ENCODE measurements at places on chromosomes 2 and 18.

DNA sequence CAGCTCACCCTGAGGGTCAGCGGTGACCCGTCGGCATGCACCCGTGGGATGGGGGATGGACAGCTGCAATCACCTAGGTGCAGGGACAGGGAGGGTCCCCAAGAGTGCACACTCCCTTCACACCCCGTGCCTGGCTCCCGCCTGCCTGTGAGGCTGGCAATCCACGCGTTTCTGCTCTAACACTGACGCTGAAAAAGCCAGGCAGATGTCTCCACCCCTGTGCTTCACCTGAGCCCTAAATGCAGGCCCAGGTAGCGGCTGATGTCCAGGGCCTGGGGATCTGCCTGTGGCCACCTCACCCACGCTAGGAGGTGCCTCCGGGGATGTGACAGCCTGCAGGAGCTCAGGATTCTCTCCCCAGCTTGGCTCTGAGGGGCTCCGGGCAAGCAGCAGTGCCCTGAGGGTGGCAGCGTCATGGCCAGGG, 212.0 kb upstream of the SALL3 start:
- DNase-seq = no peak

DNA sequence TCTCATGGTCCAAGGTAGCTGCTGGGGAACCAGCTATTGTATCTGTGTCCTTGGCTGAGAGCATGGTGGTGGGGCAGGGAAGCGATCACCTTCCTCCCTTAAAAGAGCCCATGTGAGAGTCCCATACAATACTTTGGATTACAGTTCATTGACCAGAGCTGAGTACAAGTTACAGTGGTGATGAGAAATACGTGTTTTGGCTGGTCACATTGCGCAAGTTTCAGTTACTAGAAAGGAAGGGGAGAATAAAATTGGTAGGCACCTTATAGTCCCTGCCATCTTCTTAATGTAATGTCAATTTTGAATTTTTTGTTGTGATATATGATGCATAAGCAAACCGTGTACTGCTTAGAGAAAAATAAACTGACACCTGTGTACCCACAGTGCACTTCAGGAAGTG, 67.7 kb downstream of the ZNF407 start:
- DNase-seq = no peak

DNA sequence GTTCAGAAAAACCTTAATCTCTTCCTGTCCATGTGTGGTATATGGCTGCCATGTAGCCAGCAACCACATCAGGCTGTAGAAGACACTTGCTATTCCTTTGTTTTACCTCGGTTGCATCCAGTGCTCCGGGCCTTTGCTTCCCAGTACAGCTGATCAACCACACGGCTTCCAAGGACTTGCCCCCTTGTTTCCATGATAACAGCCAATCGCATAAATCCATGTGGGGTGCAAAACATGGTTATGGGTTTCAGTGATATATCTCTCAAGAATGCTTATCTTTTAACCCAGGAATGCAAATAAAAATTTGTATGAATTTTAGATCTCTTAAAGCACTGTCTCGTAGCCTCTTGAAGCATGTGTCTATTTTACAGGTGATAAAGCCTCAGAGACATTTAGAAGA, 118.3 kb downstream of the MGAT5 start:
- no peak for DNase-seq

DNA sequence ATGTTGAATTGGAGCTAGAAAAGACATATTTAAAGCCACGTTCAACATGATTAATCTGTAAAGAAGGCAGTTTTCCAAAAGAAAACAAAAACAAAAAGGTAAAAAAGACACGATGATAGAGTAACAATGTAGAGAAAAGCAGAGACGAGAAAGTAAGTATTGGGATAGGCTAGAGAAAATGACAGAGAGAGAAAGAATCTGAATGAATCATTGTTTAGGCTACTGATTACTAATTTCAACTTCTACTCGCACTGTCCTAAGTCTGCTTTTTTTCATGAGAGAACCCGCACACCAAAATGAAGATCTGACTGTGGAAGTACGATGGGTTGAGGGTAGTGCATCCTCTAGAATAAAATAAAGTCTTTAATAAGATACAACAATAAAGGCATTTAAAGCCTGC, 1599.2 kb upstream of the TMEFF2 start:
- no peak for DNase-seq
